HAP-1 (cell line): ENCODE measurements at places on chromosomes 6 and 20.

- no peak for DNase-seq
Observed at GRCh38 chr6:91796603-91797002, 1209.7 kb upstream of the MAP3K7 start.

DNA sequence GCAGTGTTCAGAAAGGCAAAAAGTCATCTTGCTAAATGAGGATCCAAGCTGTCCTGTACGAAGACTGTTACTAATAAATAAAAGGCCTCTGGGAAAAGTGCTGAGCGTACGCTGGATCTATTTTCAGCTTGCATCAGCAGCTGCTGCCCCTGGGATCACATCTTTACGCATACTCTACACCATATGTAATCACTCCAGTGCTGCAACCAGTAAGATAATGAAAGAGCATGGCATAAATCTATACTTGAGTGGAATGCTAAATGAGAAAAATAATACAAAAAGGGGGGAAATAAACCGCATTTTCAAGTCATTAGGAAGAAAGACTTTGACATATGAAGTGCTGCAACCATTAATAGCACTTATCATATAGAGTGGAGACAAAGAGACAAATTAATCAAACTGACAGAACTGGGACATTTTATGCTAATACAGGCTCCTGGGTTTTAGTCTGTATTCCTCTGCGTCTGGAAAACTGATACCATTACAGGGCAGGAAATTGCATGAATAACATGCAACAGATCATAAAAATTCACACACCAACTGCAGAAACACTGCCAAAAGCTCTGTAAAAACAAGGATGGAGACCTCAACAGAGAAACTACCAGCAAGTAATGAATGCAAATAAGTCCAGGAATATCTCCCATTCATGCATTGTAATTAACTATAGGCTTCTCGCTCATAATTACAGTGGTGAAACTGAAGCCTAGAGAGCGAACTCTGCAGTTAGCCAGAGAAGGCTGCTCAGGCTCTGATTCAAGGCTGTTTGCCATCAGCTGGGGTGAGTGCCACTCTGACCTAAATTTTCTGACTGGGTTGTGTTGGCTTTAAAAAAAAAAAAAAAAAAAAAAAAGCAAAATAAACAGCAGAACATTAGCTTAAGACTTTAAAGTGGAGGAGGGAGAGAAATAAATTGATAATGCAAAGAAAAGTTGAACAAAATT is 83.8 kb downstream of the GJA10 start:
- DNase-seq = peak; percentile 27

DNA sequence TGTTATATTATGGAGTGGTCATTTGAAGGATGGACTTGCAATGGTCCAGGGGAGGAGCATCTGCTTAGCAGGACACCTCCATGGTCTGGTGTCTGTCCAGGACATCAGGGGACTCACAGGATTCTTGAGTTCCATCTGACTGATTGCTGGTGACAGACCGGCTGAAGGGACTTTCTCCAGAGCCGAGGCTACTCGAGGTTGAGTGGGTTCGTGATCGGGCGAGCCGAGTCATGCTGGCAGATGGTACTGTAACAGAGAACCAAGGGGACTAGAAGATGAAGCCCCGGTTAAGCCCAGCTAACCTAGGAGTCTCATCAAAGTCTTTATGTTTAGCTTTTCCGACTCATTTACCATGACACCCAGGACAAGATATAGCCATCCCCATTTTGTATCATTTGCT is 7.5 kb upstream of the SLA2 start:
- DNase-seq = no peak

DNA sequence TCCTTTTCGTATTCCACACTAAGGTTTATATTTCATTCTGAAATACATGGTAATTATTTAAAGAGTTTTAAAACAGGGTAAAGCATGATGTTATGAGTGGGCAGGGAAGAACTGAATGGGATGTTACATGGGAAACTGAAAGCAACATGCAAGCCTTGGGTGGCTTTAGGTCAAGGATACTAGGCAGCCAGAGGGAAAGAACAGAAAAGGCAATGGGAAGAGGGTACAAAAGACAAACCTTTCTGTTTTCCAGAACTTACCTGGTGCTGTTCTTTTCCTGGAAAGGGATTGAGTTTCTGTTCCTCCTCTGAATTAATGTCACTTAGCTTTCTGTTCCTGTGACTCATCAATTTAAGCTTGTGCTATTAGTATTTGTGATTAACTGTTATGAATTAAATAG is 71.2 kb upstream of the SMIM8 start:
- DNase-seq = no peak

GRCh38 chr6:129691709-129692108 is 18.3 kb downstream of the ARHGAP18 start:
- no peak for DNase-seq
